ENCODE measurements at places on chromosomes 6 and 20. TPM values are rescaled to one million over a fixed set of nuclear protein-coding genes. Genes with fewer than 3 reads are reported as not detected.

IFNGR1 gene
- total RNA-seq: 165 TPM

CPXM1 gene
- total RNA-seq: 29.1 TPM

ZBTB46 gene
- total RNA-seq: 10.8 TPM

C20orf144 gene
- total RNA-seq: not detected

PRSS35 gene
- total RNA-seq: 9.9 TPM

ADAM33 gene
- total RNA-seq: 9.6 TPM

BPIFB2 gene
- total RNA-seq: 3.0 TPM

SLCO4A1 gene
- 49.6 TPM for total RNA-seq

DNA sequence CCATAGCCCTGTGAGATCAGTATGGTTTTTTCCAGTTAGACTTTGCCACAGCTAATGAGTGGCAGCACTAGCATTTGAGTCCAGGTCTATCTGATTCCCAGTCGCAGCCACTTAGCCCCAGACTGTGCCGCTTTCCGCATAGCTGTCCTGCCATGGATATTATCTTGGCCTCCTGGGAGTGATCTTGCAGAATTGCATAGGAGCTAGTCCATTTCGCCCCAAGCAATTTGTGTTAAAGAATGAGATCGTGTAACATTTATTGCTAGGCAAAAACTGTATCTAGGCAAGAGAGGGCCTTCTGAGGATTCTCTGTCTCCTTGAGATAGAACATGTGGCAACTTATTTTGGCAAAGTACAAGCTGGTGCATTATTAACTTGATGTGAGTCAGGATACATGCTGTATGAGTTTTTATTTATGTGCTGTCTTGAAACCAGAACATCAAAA lies 74.2 kb downstream of the EZR start:
- DNase-seq: no peak

GRCh38 chr6:16760516-16761470 lies at the start of gene ATXN1:
TSS of gene ATXN1 (minus strand) at chr6:16761460.
- peak; percentile 86 for DNase-seq

DNA sequence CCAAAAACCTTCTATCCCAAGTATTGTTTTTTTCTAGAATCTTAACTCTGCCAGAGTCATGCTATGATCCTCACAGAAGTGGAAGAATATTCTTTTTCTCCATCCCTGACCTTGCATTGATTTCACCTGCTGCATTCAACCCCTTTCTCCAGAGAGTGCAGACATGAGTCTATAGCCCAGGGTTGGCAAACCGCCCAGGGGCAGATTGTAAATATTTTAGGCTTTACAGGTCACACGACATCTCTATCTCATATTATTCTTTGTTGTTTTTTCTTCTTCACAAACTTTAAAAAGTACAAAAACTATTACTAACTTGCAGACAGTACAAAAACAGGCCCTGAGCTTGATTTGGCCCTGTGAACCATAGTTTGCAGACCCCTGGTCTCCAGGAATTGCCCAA lies 112.1 kb upstream of the ASF1A start:
- no peak for DNase-seq

DNA sequence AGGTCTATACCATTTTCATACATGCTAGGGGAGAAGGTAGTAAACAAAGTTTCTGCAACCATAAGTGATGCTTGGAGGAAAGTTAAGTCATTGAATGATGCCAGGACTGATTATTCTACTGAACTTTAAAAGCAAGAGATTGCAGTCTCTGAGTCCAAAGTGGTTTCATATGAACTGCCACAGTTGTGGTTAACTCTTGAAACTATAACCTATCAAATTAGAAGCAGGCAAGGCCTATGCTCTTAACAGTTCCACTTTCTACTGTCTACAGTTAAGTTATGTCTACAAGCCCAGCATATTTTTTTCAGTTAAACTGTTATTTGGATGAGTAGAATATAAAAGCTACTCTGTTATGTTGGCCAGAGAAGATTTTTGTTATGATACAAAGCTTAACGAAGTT lies 326.5 kb upstream of the RUNX2 start:
- no peak for DNase-seq

- no peak for DNase-seq
Measured at GRCh38 chr6:26299286-26300042, 65.5 kb upstream of the BTN3A2 start.

GRCh38 chr6:50925981-50926380 lies 107.3 kb downstream of the TFAP2B start:
- DNase-seq: peak; percentile 8

GRCh38 chr6:154925130-154925529 lies 70.0 kb upstream of the TIAM2 start:
- DNase-seq: no peak

GRCh38 chr6:75278474-75279077 lies 6.0 kb downstream of the TMEM30A start:
- no peak for DNase-seq

DNA sequence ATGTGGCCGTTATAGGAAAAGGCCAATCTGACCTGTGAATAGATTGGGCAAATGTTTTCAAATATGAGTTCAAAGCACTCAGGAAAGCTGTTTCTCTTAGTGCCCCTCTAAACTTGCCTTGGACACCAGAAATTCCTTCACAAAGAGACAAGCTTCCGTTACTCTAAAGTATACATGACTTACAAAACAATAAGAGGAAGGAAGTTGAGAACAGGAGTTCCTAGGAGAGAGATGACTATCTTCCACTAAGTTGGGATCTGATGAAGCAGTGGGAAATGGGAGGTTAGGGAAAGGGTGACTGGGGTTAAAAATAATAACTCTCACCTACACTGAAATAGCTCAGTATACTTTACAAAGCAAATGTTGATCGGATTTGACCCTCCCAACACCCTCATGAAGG lies 50.0 kb downstream of the ISM1 start:
- DNase-seq: no peak

DNA sequence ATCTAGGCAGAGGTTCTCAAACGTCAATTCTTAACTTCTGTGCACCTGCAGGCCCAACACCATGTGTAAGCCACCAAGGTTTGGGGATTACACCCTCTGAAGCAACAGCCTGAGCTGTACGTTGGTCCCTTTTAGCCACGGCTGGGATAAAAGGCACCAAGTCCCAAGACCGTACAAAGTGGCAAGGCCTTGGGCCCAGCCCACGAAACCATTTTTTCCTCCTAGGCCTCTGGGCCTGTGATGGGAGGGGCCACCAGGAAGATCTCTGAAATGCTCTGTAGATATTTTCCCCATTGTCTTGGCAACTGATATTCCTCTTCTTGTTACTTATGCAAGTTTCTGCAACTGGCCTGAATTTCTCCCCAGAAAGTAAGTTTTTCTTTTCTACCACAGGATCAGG lies 4.5 kb upstream of the FAM184A start:
- no peak for DNase-seq

DNA sequence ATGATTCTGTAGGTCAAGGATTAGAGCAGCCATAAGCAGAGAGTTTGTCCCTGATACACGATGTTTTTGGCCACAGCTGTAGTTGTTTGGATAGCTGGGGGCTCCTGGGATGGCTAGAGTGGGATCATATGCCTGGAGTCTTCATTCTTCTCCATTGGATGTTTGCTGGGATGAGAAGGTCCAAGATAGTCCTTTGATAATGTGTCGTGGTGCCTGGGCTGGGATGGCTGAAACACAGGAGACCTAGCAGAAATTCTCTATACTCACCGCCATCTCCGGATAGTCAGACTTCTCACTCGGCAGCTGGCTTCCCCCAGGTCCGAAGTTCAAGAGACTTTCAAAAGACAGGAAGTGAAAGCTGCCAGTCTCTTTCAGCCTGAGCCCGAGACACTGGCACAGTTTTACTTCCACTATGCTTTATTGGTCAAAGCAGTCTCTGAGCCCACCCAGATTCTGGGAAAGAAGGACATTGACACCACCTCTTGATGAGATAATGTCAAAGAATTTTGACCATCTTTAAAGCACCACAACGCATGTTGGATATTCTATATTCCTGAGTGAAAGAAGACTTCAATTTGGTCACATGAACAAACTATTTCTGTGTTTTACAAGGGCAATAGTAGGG lies 16.0 kb downstream of the MARCKS start:
- DNase-seq: peak; percentile 15

- DNase-seq: no peak
Measured at GRCh38 chr6:75528423-75528822, 34.8 kb upstream of the FILIP1 start.

- peak; percentile 60 for DNase-seq
Measured at GRCh38 chr6:33206864-33207551, 1.3 kb upstream of the RING1 start.

DNA sequence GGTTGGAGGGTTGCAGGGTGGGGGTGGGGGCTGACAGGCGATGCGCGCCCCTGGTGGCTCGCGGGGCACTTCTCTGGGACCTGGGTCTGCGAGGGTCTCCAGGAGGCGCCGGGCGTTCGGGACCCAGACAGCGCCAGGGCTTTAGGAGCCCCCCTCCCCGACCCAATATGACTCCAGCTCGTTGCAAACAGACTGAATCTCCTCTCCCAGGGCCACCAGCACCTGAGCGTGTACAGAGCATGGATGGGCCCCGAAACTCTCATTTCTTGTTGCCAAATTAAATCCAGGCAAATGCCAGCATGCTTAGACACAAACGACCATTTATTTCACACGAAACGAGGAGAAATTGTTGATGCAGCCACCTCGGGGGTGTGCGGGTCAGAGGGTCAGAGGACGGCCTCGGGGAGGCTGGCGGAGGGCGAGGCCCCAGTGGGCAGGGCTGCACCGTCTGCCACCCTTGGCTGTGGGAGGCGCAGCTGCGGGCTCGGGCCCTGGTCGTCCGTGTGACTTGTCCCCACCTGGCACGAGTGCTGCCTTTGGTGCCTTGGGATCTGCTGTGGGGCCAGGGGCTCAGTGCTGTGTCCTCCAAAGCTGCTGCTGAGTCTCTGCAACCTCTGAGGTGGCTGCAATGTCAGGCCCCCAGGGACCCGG lies 20.9 kb upstream of the GATA5 start:
- DNase-seq: peak; percentile 53

GRCh38 chr20:58869662-58870227 lies 17.2 kb downstream of the GNAS start:
- no peak for DNase-seq

DNA sequence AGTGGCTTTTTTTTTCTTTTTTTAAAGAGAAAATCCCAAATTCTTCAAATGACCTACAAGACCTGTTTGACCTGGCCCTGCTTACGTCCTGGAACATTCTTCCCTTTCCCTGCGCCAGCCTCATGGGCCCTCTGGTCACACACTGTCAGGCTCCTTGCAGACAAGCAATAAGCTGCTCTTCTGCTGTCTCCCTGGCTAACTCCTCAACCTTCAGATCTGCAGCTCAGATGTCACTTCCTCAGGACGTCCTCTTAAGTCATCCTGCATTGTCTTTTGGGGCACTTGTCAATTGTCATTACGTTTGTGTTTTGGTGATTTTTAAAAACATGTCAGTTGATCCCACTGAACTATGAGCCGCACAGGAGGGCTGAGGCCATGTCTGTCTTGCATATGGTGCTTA lies 28.9 kb upstream of the SLC35D3 start:
- no peak for DNase-seq

DNA sequence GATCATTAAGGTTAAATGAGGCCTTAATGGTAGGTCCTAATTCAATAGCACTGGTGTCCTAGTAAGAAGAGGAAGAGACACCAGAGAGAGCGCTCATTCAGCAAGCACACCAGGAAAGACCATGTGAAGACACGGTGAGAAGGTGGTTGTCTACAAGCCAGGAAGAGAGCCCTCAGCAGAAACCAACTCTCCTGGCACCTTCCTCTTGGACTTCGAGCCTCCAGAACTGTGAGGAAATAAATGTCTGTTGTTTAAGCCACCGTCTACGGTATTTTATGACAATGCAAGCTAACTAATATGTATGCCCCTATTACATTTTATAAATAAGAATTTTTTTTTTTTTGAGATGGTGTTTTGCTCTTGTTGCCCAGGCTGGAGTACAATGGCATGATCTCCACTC lies 59.3 kb downstream of the IL20RA start:
- no peak for DNase-seq

GRCh38 chr6:80197474-80197873 lies 91.0 kb downstream of the BCKDHB start:
- peak; percentile 21 for DNase-seq

- DNase-seq: peak; percentile 51
Measured at GRCh38 chr6:16244869-16245451, 6.6 kb downstream of the GMPR start.

- DNase-seq: no peak
Measured at GRCh38 chr6:12112540-12113189, 100.6 kb downstream of the HIVEP1 start.

- no peak for DNase-seq
Measured at GRCh38 chr6:558959-559358, 97.9 kb downstream of the HUS1B start.
